ENCODE measurements at places on chromosomes 6 and 20.

GRCh38 chr6:10794239-10794638, 44.1 kb downstream of the MAK start:
- DNase-seq: no peak

DNA sequence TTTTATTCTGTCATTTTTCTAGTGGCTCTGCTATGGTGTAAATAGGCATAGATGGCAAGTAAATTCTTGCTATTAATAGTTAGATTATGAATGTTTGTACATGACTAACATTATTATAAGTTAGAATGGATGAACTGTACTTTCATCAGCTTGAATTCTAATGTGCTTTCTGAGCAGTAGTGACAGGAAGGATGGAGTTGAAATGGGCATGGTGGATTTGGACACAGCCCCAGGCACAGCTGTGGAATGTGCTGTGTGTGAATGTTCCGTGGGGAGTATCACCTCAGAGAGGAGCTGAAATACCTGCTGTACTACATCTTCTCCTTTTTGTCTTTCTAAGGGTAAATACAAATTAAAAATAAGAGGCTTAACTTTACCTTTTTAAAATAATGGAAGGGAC, 66.8 kb downstream of the FBXO5 start:
- DNase-seq: no peak

GRCh38 chr6:144653885-144654505, 368.9 kb downstream of the UTRN start:
- no peak for DNase-seq

GRCh38 chr6:72084992-72085569, 198.7 kb downstream of the RIMS1 start:
- DNase-seq: no peak

DNA sequence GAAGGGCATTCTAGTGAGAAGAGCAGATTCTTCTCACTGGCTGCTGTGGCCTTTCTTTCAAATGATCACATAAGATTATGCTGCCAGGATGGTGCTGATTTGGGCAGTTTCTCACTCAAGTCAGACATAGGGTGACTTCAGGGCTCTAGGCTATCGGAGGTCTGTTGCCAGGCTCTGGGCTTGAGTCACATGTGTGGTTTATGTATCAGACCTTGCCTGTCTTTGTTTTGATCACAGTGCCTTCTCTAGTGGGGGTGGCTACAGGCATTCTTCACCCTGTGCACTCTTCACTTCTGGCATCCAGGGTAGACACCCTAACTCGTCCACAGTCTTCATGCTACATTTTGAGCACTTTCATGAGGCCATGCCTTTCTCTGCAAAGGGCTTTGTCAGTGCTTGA, 823.7 kb upstream of the MAN1A1 start:
- no peak for DNase-seq

DNA sequence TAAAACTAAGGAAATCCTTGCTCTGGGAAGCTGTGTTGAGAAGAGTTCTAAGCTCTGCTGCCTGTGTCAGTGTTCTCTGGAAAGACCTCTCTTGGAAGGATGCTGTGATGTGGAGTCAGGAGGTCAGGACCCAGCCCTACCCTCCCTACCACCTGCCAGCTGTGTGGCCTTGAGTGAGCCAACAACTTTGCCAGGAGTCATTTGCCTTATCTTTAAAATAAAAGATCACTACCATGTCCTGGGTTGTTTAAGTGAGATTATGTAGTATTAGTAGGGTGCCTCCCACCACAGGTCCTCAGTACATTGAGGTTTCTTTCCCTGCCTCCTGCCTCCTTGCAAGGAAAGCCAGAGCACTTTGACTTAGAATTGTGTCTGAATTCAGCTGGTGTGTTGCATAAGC, 64.9 kb downstream of the FOXO3 start:
- no peak for DNase-seq

- DNase-seq: no peak
Measured at GRCh38 chr20:14706555-14706954, 369.1 kb upstream of the FLRT3 start.

- DNase-seq: no peak
Measured at GRCh38 chr20:9408422-9409300, 105.7 kb upstream of the LAMP5 start.

DNA sequence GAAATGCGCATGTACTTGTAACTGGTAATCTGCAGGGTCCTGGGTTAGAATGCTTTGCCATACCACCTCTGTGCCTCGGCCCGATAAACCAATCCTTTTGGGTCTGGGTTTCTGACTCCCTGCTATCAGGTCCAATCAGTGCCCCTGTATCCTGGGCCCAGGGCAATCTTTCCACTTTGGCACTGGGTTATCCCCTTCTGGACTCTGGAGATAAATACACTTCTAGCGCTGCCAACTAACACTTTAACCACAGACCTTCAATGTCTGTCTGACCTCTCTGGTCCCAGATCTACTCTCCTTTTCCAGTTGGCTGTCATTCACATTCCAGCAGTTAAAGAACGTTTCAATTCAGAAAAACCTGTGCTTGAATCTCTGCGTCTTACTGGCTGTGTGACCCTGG, 55.3 kb downstream of the DNAAF9 start:
- DNase-seq: no peak

DNA sequence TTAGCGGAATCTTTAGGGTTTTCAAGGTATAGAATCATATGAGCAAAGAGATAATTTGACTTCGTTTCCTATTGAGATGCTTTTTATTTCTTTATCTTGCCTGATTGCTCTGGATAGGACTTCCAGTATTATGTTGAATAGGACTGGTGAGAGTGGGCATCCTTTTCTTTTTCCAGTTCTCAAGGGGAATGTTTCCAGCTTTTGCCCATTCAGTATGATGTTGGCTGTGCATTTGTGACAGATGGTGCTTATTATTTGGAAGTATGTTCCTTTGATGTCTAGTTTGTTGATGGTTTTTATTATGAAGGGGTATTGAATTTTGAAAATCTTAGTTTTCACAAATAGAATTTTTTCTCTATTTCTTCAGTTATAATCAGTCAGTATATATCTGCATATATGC, 656.6 kb upstream of the MAP3K7 start:
- DNase-seq: no peak

GRCh38 chr20:19885594-19885938, 127.5 kb downstream of the RIN2 start:
- DNase-seq: no peak

DNA sequence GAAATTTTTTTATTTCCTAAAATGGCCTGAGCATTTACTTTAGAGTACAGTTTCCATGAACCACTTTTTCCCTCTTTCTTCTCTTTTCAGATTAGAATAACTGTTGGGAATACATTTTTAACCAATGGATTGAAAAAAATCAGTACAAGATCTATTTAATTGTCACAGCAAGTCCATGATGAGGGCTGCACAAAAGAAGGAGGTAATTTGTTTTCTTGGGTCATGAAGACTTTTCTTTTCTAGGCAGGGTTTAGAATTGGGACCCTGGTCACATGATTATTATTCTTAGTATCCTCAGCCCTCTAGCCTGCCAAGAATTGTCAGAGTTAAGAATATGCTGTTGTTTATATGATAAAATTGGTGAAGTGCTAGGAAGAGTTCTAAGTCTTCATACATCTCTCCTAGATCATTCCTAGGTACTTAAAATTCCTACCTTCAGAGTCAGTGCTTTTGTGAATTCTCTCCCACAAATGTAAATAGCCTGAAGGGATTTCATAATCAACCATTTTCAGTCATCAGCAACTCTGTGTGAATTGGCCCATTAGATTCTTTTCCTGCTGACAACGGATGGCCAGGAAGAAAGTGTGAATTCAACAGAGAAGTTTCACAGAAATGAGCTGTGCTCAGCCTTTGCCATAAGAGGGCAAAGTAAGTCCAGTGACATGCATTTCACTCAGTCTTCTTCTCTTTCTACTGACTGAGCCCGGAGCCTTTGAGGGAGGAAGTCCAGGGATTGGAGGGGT, 32.4 kb upstream of the TPBG start:
- no peak for DNase-seq

GRCh38 chr20:62387933-62388635, 1.2 kb downstream of the RPS21 start:
- no peak for DNase-seq

DNA sequence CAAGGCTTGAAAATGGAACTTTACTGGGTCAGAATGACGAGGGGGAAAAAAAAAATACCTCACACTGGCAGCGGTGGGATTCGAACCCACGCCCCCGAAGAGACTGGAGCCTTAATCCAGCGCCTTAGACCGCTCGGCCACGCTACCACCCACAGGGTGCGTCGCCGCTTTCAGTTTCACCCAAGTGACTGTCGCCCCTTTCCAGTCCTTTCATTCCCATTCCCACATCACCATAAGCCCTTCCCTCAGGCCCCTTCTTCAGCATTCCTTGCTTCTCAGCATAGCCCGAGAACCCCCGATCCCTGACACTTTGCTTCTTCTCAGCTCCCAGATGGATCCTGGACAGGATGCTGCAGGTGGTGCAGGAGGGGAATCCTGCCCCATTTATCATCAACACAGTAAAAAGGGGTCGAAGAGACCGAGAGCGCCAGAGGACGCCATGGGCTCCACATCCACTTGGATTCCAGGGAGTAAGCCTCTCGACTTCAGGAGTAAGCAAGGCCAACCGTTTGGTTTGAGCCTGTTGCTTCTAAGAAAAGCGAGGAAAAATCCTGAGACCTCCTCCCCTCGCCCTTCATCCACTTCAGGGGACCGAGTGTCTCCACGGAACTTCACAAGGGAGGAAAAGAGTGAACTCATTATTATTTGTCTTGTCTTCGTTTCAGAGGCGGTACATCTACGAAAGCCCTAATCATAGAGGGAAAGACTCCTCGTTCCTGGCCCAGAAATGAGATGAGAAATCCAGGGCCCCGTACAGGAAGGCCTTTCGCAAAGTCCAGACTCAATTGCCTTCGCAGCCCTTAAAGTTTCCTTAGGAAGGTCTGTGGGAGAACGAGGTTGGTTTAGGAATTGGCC, 20.0 kb upstream of the TRIM27 start:
- DNase-seq: no peak

DNA sequence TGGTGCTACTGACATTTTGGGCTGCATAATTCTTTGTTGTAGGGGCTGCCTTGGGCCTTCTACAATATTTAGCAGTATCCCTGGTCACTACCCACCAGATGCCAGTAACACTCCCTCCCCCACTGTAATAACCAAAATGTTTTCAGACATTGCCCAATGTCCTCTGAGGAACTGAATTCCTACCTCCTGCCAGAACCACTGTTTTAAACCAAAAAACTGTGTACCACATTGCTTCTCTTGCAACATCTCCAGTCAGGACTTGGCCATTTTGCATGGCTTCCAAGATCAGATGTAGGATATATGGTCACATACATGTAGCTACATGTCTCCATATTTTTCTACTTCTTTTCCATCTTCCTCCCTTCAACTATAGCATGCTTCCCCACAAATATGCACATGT, 97.4 kb upstream of the IFNGR1 start:
- no peak for DNase-seq

- DNase-seq: no peak
Measured at GRCh38 chr6:56749632-56750151, 107.0 kb upstream of the DST start.

- DNase-seq: no peak
Measured at GRCh38 chr6:143745166-143746133, 67.7 kb downstream of the PHACTR2 start.

GRCh38 chr20:34883809-34884208, 7.4 kb downstream of the ACSS2 start:
- DNase-seq: no peak
